ENCODE measurements at places on chromosomes 6 and 20. TPM values are rescaled to one million over a fixed set of nuclear protein-coding genes. Genes with fewer than 3 reads are reported as not detected.

Gene IRF4
- 0.37 TPM for total RNA-seq

Gene DPPA5
- total RNA-seq = not detected

Gene SULF2
- 97.8 TPM for total RNA-seq

Gene MANEA
- 11.7 TPM for total RNA-seq

Gene SSTR4
- total RNA-seq = not detected

Gene CST2
- total RNA-seq = not detected

Gene SLC26A8
- total RNA-seq = 0.29 TPM

Gene ATP9A
- total RNA-seq = 66.1 TPM

Gene SIRPB1
- total RNA-seq = not detected

All from glutamatergic neuron (in vitro differentiated cells).